ENCODE measurements at places on chromosomes 1 and 21.

GRCh38 chr1:96790599-96790998 is 69.0 kb downstream of the PTBP2 start:
- DNase-seq, result no peak

- no peak for DNase-seq
These were observed 299.2 kb downstream of the SRGAP2C start for GRCh38 chr1:121483961-121484424.

DNA sequence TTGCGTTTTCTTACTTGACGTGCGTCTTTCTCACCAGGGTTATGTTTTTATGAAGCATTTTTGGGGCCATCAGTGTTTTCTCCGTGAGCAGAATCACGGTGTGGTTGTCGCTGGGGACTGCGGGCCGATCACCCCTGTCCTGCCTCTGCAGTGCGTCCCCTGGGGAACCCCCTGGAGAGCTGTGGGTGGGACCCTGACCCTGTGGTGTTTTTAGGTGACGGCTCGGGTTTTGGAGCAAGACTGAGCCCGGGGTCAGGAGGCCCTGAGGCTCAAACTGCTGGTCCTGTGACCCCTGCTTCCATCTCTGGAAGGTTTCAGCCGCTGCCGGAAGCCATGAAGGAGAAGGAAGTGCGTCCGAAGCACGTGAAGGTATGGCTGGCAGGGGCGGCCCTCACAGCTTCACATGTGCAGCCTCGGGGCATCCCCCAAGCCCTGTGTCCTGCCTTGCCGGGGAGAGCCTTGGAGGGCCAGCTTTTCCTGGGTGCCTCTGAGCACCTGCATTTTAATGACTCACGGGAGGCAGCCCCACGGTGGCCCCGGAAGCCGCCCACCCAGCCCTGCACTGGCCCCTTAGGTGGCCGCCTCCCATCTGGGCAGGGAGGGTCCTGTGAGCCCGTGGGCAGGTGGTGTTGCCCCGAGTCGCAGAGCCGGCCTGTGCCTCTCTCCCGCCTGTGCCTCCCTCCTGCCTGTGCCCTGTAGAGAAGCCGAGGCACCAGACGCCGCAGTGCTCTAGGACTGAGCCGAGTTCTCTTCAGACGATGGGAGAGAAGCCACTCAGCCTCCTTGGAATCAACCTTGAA is 36.7 kb upstream of the DIP2A start:
- DNase-seq, result no peak

DNA sequence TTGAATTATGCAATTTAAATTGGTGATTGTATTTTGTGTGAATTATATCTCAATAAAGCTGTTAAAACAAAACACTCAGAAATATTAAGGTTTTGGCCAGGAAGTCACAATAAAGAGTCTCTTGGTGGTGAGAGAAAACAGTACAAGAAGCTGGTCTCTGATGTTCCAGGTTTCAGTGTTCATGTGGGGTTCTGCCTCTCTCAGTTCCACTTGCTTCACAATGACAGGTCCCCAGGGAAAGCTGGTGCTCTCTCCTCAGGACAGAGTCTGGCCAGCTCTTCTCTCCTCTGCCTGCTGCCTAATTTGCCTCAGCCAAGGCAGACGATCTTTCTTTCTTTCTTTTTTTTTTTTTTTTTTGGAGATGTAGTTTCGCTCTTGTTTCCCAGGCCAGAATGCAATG is 342.9 kb upstream of the PLXNA2 start:
- no peak for DNase-seq

DNA sequence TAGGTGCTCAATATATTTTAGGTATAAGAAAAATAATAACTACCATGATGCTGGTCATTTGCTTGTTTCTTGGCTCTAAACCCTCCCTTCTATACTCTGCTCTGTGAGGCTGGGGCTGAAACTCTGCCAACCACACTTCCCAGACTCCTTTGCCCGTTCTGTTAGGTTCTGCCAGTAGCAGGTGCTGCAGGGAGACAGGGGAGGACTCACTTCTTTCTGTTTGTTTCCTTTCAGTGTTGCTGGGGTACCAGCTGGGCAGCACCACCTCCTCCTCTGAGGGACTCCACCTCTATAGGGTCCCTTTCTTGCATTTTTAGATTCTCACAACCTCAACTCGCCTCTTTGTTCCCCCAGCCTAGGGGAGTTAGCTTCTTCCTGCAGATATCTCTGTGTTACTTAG is 17.0 kb upstream of the SH2D2A start:
- no peak for DNase-seq

DNA sequence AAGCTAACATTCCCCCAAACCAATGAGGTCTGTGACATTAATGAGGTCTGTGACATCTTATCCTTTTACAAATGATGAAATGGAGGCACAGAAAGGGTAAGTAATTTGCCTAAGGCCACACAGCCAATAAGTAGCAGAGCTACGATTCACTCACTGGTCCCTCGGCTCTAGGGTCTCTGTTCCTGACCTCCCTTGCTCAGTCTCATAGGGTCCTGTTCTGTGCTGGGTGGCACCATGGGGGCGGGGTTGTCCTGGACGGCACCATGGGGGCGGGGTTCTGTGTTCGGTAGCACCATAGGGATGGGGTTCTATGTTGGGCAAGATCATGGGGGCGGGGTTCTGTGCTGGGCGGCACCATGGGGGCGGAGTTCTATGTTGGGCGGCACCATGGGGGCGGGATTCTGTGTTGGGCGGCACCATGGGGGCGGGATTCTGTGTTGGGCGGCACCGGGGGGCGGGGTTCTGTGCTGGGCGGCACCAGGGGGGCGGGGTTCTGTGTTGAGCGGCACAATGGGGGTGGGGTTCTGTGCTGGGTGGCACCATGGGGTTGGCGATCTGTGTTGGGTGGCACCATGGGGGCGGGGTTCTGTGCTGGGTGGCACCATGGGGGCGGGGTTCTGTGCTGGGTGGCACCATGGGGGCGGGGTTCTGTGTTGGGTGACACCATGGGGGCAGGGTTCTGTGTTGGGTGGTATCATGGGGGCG is 55.6 kb downstream of the CLSTN1 start:
- peak; percentile 19 for DNase-seq

DNA sequence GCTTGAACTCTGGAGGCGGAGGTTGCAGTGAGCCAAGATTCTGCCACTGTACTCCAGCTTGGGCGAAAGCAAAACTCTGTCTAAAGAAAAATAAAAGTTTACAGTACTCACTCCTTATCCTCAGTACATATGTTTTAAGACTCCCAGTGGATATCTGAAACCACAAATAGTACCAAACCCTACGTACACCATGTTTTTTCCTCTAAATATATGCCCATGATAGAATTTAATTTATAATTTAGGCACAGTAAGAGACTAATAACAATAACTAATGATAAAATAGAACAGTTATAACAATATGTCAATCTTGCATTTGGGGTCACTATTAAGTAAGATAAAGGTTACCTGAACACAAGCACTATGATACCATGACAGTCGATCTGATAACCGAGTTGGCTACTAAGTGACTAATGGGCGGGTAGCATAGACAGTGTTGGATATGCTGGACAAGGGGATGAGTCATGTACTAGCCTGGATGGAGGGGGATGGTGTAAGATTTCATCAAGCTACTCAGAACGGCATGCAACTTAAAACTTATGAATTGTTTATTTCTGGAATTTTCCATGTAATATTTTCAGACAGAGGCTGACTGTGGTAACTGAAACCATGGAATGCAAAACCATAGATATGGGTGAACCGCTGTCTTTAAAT is 43.7 kb downstream of the ST7L start:
- DNase-seq, result no peak

GRCh38 chr1:40592107-40592803 is 60.8 kb downstream of the ZNF684 start:
- DNase-seq, result peak; percentile 73

- DNase-seq, result no peak
These were observed 13.6 kb upstream of the GPR137B start for GRCh38 chr1:236128646-236129178.

DNA sequence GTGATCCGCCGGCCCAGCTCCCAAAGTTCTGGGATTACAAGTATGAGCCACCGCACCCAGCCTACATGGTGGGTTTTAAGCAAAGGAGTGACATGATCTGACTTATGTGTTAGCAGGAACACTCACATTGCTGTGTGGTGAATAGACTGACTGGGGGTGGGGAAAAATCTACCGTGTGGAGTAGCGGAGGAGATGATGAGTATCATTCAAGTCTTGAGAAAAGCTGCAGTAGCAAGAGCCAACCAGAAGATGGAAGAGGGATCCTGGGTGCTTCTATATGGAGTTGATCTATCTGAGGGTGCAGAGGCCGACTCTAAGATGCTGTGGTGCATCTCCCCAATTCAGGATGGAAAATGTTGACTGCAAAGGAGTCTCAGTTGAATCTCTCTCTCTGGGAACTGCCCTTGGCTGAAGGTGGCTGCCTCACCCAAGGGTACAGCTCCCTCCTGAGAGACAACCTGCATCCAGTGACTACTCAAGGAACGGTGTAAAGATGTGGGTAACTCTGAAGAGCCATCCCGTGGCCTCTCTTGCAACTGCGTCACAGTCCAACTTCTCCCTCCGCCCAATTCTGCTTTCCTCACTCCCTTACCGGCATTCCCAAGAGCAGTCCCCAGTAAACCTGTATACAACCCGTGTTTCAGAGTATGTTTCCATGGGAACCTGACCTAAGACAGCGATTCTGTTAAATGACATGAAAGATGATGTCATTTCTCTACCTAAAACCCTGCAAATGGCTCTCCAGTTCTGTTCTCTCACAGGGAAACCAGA is 7.4 kb upstream of the B3GALNT2 start:
- DNase-seq, result no peak

DNA sequence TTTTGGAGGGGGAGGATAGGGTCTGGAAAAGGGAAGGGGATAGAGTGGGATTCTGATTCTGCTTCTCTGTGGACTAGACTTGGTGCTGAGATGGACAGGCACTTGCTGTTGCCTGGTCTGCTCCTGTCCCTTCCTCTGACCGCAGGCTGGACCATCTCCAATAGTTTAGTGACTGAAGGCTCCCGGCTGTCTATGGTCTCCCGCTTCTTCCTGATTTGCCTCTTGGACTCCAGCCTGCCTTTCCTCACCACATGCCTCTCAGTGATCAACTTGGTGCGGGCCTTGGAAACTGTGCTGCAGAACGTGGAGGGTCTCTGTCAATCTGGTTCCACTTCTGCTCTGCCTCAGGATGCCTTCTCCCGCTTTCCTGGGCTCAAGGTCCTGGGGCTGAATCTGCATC is 6.3 kb upstream of the ZSCAN20 start:
- DNase-seq, result no peak

DNA sequence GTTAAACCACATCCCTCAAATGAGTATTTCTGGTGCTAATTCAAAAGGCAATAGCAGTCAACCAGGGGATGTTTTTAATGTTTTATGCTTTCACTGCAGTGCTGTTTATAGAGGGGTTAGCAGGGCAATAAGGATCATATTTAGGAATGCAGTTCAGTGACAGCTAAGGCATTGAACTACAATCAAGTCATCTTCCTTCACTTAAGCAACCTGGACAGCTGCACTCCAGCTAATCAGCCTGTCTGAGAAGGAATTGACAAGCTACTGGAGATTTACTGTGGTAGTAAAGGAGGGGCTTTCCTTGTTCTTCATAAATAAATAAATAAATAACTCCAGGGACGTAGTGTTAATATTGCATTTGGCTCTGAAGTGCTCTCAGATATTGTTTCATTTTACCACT is 93.9 kb downstream of the DAB1 start:
- DNase-seq, result no peak

DNA sequence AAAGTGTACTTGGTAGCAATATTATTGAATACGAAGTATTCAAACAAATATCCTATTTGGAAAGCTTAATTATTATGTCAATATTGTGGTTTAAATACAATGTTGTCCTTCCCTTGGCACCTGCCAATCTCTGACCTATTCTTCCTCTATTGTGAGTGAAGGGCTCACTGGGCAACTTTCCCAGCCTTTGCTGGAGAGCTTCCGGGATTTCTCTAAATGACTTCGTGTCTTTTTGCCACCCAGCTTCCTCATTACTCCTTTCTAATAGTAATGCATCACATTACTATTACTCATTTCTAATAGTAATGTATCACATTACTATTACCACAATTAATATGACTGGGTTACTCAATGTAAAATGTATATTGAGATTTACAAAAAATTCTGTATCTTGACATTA is 880.6 kb downstream of the BRINP3 start:
- no peak for DNase-seq

DNA sequence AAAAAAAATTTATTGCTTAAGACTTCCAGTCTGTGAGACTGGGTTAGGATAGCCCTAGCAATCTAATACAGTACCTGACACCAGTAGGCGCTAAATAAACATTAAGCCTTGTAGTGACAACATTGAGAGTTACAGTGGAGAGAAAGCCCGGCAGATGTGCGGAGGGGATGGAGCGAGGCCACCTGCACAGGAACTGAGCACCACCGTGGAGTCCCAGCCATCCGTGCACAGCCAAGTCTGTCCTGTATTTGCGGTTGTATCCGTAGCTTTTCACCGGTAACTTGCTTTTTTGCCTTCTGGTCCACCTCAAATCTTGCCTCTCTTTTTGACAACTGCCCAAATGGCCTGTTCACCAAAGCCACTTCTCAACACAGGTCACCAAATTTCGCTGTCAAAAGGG is 260.1 kb downstream of the GPATCH2 start:
- no peak for DNase-seq

- DNase-seq, result peak; percentile 98
These were observed 32.4 kb upstream of the NFIA start for GRCh38 chr1:61049850-61050540.

DNA sequence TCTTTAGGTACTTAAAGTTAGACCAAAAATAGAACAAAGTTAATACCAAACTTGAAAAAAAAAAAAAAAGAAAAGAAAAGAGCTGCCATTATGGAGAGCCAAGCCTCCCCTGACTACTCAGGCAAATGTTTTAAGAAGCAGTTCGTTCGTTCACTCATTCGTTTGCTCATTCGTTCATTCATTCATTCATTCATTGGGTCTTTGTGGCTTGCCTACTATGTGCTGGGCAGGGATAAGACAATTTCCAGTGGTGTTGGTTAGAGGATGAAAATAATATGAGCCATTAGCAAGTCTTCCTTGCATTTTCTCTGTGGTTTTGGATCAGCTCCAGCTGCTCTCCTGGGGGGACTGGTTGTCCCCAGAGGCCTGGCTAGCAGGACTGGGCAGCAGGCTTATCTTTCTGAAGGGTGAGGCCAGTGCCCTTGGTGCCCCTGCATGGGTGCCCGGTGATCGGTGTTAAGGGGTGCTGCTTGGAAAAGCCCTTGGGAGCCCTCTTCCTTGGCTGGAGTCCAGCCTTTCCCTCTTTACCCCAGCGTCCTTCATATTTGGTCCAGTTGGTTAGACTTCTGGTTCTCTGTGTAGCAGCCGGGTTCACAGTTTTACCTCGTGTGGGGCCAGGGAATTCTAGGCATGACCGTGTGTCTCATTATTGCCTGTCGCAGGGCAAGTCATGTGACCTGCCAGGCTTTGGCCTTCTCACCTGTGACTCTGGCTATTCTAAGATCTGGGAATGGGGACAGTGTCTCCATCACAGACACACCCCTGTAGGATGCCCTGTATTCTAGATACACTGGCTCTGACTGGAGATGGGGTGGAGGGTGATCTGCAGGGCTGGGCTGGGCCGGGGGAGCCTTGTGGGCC is 32.8 kb downstream of the LHX4 start:
- no peak for DNase-seq
